ENCODE measurements at places on chromosomes 5 and 9.
A peak's percentile ranks its signal among the peaks of the same experiment; 100 is the strongest.

DNA sequence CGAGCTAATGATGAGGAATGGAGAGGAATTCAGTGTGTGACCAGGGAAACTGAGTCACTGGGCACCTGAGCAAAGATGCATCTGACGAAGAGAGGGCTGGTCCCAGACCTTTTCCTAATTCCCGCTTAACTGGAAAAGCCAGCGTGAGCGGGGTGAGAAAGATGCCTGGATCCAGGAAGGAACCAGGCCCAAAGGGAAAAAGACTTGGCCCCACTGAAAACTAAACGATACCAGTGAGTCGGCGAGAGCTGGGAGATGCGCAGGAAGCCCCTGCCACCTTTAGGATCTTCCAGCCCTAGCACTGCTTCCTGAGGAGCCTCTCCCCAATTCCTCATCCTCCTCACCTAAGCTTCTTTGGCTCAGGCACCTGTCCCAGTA is 499 bp upstream of the FCHSD1 start:
- DNase-seq: no peak

DNA sequence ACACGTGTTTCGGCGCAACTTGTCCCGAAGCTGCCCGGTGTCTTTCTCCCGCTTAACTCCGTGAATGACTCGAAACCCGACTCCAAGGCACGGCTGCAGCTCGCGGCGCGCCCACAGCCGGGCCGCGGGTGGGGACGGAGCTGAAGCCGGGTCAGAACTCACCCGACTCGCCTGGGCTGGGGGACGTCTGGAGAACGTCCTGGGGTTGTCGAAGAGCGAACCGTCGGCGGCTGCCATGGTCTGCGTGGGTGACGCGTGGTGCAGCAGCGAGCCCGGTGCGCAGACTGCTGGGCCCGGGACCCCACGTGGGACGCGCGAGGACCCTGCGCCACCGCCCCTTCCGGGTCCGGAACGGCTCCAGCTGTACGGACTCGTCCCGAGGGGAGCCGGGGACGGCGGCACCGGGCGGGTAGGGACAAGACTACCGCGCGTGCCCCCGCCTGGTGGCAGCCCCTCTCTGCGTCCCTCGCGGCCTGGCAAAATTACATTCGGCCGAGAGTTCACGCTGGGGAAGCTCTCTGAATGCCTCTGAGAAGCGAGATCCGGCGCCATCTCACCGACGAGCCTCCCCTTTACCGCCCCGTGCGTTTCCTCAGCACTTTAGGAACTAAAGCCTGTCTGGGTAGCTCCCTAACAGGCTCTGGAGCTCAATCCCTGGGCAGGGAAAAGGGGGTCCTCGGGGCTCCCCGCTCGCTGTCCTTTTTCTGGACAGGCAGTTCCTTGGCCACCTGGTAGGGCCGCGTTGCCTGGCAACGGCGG is at the start of gene DDX31:
DDX31 (minus strand) TSS at position 286 of the 759 bp plus-strand sequence; CDS start at position 237, 49 bp downstream.
- DNase-seq: peak; percentile 66

- DNase-seq: no peak
These were observed 508.3 kb downstream of the DMRTA1 start for GRCh38 chr9:22954964-22955363.

GRCh38 chr5:123800640-123801039 is 288.7 kb downstream of the CSNK1G3 start:
- DNase-seq: no peak

DNA sequence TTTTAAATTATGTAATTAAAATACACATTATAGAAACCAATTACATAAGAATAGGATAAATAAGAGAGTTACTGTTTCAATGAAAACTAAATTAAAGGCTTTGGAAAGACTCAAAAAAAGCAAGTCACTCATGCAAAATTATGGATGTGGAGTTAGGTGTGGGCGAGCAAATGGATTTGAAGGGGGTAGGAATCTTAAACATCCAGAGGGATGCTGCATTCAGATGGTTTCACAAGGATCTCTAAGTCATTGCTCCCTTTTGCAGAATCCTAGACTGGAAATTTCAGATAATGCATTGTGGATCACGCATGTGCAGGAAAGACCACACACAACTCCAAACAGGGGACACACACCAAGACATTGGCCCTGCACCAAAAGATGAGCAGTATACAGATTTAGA is 57.5 kb downstream of the DRD1 start:
- no peak for DNase-seq

GRCh38 chr5:167355346-167355745 is 936.1 kb upstream of the WWC1 start:
- DNase-seq: no peak

DNA sequence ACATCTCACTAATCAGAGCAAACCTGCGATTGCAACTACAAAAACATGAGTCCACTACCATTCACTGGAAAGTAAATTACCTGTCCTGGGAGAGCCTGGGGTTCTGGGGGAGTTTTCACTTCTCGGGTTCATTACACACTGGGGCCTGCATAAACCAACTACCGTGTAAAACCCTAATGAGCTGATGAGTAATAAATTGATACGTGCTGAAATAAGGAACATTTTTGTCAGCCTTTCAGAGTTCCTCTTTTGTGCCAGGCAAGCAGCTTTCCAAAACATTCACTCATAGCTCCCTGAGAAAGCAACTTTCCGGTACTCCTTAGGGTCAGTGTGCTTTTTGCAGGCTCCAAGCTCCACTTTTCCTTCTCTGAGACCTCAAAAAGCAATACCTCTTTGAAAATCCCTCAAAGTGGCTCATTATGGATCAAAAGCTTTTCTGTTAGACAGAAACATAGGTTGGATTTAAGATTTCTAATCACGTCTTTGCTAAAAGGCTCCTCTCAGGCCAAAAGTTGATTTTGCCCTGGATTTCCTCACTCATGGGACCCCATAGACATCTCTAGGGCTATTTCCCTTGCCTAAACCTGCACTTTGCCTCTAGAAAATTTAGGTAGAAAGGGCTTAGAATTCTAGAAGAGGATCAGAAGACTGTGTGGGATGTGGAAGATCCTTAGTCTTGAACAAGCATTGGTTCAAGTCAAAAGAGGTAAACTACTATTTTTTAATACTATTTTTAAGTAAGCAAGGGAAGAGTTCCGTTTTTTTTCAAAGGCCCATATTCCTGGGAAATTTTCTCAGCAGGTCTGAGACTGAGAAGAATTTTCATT is 74.8 kb downstream of the ST8SIA4 start:
- no peak for DNase-seq

DNA sequence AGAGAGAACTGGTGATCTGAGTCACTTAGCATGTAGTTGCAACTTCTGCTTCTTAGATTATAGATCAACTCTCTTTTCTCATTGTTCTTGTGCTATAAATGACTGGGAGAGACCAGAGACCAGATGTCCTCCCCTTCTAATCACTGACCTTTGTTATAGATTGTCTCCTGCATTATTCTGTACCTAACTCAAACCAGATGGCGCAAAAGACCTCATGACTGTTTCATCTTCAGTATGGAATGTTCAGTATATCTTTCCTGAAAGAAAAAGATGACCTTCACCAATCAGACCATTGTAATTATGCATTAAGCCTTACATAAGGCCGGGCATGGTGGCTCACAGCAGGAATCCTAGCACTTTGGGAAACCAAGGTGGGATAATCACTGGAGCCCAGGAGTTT is 30.5 kb upstream of the ADAM19 start:
- no peak for DNase-seq

DNA sequence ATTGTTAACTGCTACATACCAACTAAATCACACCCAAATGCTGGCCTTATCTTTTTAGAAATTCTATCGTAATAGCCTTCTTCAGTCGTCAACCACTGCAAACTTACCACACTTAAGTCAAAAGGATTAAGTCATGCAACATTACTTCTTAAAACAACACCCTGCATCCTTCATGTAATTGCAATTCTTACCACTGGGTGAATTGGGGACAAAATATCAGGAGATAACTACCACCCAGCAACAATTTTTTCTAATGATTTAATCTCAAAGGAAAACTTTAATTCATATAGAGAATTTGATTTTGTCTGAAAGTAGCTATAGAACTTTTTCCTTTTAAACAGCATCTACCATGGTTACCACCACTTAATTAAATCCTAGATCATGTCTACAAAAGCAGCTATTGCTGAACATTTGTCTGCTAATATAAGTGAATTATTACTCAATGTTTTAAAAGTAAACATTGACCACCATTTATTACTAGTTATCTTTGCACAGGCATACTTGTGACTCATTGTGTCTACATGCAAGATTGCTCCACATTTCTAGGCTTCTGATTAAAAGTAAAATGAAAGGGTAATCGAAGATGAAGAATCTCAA is 10.5 kb downstream of the MLLT3 start:
- no peak for DNase-seq

DNA sequence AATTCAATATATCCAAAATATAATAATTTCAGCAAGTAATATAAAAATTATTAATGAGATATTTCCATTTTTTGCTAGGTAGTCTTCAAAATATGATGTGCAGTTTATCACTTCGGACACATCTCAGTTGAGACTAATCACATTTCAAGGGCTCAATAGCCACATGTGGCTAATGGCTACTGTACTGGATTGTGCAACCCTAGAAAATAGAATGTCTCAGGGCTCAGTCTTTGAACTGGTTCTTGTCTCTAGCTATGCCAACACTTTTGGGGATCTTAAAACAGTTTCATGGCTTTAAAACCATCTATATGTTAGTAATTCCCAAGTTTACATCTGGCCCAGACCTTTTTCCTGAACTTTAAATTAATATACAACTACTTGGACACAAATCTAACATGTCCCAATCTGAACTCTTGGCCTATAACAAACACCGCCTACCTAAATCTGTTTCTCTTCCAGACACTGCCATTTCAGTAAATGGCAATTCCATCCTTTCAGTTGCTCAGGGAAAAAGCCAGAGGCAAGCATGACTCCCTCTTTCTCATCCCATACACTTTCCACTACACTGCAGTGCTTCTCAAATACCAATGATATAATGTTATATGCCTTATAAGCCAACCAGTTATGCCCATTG is 18.8 kb downstream of the PTAR1 start:
- no peak for DNase-seq

- no peak for DNase-seq
These were observed 548.5 kb downstream of the DTWD2 start for GRCh38 chr5:118439831-118440230.

DNA sequence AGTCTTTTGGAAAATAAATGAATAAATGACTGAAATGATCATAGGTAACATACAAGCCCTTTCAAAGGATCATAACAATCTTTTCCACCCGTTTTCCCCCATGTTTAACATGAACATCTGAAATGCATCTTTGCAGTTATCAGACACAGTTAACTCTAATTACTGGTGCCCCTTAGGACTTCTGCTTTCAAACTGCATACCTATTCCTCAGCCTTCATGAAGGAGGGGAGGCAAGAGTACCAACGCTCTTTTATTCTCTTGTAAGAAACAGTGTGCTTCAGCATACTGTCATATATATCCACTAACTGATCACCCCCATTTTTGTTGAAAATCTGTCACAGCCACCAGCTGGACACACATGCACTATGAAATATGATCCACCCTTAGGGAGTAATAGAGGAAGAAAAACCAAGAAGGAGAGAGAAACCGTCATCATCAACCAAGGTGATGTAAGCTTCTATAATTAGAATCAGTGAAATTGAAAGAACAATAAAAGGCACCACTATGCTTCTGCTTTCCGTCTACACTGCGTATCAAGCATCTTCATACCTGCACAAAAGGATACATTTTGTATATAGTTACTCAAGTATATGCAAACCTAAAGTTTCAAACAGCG is 98.7 kb downstream of the RAPGEF6 start:
- no peak for DNase-seq

DNA sequence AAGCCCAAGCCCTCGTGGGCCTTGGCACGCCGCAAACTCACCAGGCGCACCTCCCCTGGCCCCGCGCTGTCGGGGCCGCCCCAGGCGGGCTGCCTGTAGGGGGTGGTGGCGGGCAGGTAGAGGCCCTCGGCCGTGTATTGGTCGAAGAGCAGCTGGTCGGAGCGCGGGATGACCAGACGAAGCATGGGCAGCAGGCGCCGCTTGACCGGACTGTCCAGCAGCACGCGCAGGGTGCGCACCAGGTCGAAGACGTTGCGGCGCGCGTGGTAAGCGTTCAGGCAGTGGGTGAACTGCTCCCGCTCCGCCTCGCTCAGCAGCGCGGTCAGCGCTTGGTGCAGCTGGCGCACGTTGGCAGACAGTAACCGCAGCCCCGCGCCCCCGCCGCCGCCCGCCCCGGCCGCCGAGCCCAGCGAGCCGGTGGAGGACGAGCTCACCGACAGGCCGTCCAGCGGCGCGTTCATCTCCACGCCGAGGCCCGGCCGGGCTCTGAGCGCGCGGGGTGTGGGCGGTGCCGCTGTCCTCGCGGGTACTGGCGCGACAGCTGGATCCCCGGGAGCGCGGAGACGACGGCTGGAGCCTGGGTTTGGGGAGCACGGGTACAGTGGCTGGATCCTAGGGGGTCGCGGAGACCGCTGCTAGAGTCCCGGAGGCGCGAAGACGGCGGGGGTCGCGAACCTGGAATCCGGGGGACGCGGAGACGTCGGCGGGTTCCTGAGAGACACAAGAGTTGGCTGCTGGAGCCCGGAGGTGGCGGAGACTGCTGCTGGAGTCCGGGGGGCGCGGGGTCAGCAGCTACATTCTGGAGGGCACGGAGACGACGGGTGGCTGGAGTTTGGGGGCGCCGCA is 709 bp downstream of the WHRN start:
- peak; percentile 41 for DNase-seq

GRCh38 chr5:169351721-169352120 is 50.8 kb upstream of the SLIT3 start:
- no peak for DNase-seq

GRCh38 chr5:145838276-145838675 is 3.1 kb upstream of the PRELID2 start:
- DNase-seq: no peak

- no peak for DNase-seq
These were observed 61.8 kb downstream of the MEF2C start for GRCh38 chr5:88821161-88821560.

DNA sequence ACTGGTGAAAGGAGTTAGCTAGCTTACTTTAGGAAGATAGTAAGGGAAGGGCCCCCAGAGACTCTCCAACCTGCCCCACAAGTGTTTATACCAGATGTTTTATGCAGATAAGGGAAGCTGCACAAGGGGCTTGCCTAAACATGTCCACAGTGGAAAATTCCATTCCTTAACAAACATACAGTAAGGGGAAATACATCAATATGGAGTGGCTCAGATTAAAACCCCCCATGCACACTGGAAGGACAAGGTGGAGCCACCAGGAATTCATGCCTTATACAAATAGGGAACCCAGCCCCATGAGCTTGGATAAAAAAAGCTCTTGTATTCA is 106.3 kb upstream of the GPBP1 start:
- no peak for DNase-seq

DNA sequence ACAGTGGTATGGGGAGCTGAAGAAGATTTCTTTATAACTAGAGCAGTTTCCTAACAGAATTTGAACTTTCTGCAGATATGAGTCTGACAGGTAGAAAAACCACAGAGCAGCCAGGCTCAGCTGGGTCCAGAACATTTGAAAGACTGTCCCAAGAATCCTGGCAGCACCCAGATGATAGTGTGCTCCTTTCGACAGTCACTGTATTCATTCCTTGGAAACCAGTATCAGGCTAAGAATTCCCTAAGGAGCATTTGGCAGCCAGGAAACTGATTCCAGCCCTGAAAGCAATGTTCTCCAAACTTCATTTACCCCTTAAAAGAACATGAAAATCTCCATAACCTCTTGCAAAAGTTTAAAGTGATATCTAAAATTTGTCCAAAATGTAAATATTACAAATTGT is 123.0 kb upstream of the MTAP start:
- no peak for DNase-seq
